Activated T-helper 1 cell treated with anti-CD3 and anti-CD28 coated beads, Interleukin-2, amount 50 U/mL, for 16 hours (primary cell): ENCODE measurements at places on chromosomes 4 and X.

DNA sequence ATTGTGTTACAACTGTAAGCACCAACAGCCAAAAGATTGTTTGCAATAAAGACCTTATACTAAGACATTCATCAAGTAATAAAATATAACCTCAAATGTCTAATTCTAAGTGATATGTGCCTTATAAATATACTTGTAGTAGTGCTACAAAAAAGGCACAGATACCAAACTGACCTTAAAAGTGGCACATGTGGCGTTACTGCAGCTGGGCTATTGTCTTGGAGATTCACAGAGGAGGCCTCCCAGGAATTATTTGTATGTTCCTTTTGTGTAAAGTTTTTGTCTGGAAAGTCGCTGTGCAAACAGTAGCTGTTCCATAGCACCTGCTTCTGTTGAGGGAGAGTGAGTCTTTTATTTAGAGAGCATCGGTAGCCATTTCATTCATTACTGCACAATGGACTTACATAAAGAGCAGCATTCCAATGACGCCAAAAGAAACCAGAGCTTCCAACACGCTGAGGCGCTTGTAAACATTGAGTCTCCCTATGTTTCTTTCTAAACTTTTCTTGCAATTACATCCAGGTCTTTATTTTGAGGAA is 143.7 kb downstream of the RPA4 start:
- DNase-seq: no peak

GRCh38 chrX:105706041-105706440 is 116.3 kb upstream of the NRK start:
- no peak for DNase-seq

DNA sequence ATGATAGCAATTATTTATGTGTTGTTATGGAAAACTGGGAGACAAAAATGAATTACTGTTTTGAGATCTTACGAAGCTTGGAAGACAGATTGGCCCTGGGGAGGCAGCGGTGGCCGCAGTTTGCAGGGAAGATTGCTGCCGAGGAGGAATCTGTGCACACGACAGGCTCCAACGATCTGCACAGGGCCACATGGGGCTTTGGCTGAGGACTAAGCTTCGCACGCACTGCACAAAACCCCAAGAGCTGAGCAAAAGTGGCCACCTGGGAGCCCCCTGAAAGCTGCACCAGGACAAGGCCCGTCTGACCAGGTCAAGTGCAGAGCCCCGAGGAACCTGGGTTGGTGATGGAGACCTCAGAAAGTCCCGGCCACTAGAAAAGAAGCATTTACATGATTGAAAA is 5.2 kb upstream of the PDE6B start:
- no peak for DNase-seq

- no peak for DNase-seq
Observed at GRCh38 chrX:152869972-152870371, 27.9 kb upstream of the ZNF185 start.

- DNase-seq: no peak
Observed at GRCh38 chr4:40178672-40179071, 18.2 kb upstream of the RHOH start.

DNA sequence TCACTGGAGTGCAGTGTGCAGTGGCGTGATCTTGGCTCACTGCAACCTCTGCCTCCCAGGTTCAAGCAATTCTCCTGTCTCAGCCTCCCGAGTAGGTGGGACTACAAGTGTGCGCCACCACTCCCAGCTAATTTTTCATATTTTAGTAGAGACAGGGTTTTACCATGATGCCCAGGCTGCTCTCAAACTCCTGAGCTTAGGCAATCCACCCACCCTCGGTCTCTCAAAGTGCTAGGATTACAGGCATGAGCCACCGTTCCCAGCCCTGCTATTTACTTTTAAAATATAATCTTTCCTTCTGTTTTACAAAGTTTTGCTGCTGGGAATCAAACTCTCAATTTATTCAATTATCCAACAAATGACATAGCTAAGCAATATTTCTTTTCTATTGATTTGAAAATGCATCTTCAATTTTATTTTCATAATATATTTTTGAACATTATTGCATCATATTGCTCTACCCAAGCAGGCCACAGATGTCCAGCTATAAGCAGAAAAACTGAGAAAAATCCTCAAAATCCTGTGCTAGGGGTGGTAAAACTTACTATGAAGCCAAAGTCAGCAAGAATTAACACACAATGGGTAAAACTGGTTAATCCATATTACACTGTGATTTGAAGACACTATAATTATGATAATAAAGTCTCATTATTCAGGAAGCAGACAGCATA is 5.2 kb downstream of the TIFA start:
- DNase-seq: no peak

- DNase-seq: no peak
Observed at GRCh38 chr4:177680308-177680707, 238.1 kb upstream of the AGA start.

DNA sequence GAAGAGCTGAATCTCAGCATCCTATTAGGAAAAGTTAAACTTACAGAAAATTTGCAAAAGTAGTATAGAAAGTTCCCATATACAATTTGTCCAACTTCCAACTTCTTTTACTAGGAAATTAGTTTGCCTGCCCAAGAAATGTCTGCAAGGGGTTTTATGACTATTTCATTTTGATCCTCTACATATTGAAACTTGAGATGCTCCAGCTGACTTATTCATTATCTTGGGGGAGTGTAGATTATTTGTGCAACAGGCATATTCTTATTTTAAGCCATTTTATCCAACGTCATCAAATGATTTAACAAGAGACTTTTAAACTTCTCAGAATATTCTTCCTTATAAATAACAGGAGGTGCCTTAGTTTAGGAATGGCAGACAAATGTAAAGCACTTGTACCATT is 317.1 kb upstream of the FTHL17 start:
- no peak for DNase-seq

GRCh38 chr4:169604131-169604900 is 8.1 kb downstream of the NEK1 start:
- DNase-seq: no peak

- no peak for DNase-seq
Observed at GRCh38 chrX:118207831-118208453, 91.3 kb upstream of the KLHL13 start.

- DNase-seq: no peak
Observed at GRCh38 chrX:40109288-40110008, 11.7 kb upstream of the BCOR start.

DNA sequence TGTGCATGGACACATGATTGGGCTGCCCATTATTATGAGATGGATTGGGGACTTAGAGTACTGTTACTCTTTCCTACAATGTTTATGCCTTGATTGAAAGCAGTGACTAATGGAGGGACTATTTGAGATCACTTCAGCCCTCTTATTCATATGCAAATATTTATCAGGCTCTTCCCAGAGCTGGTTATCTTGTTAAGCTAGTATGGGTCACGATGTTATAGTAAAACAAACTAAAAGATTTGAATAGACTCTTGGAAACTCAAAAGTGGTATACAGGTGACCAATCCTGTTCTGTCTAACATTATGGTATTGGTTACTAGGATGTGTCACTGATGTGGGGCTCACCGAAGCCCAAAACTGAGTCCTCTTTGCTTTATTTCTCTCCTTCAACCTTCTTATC is 306.2 kb upstream of the CASK start:
- no peak for DNase-seq

GRCh38 chrX:49247916-49248811 is 12.9 kb downstream of the CCDC22 start:
- DNase-seq: no peak

GRCh38 chr4:3638080-3638795 is 106.0 kb upstream of the LRPAP1 start:
- no peak for DNase-seq

DNA sequence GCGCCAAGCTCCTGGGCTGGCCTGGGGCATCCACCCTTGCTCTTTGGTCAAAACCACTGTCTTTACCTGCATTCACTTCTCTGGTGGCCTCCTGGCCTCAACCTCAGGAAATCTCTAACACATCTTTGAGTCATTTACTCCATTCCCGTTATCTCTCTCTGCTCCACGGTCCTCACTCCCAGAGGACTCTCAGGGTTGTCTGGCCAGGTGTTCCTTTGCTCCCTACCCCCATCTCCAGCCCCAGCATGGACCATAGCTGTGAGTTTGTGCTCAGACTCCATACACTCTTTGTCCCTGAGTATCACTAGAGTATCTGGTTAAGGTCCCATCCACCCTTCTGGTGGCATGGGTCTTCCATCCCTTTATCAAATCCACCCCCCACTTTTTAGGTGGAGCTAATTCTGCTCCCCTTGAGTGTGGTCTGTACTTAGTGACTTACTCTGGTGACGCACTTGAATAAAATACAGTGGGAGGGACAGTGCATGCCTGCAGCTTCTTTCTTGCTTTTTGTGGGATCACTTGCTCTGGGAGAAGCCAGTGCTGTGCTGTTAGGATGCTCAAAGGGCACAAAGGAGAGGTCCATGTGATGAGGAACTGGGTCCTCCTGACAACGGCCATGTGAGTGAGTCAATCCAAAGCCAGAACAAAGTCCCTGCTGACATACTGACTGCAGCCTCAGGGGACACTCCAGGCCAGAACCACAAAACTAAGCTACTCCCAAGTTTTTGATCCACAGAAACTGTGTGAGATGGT is 44.3 kb downstream of the IGFBP7 start:
- no peak for DNase-seq

DNA sequence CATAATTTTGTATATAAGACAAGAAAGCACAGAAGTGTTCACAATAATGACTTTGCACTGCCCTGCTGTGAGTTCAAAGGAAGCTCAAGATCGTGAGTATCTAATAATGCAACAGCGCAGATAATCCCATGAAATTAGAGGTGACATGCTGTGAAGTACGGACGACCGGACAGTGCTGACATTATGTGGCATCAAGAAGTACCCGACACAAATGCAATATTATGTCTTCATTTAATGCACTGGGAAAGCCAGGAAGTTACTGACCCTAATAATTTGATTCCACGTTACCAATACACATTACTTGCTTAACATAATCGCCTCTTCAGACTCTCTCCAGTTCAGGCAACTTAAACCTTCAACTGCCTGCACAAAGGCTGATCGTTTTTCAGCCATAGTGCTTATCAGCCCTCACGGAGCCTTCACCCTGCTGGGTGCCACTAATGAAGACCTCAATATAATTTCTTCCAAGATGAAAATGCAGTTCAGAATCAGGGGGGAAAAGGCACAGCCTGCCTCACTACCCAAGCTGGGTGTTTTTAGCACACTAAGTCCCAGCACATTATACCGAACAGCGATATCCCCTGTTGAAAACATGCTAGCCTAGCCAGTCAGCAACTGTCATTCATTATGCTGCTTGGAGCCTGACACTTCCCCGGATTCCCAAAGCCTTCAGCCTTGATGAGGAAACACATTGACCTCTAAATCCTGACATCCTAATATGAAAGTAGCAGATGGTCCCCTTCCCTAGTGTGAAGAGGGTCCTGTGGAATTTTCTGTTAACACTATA is 56.1 kb downstream of the SLC7A11 start:
- DNase-seq: no peak

DNA sequence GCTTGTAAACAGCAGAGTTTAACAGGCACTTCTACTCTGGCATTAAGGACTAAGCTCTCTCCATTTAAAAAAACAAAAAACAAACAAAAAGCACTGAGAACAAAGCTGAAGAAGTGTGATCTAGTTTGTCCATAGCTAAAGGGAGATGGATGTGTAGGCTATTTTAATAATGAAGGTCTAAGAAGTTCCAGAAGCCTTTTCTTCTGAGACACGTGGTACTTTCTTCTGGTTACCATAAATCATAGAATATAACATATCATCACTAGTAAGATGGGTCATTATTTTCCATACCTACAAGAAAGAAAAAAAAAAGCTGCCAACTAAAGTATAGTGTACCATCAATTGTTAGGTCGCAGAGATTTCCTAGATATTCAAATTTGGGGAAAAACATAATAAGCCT is 722 bp upstream of the NBDY start:
- no peak for DNase-seq

DNA sequence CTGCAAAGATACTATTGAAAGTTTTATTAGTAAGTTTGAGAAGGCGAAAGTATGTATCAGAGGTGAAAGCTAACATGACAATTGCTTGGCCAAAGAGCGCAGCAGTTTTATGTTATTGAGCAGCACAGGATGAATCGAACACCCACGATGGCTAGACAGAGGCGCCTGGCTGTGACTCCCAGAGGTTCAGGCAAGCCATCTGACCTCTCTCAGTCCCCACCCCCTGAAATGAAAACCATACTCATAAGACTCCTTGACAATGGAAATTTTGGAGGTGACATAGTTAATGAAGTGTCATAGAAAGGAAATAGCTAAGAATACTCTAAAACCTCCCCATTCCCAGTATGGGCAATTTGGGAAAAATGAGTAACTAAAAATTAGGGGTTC is 70.6 kb downstream of the MGST2 start:
- no peak for DNase-seq

GRCh38 chrX:39443240-39443639 is 642.0 kb downstream of the MID1IP1 start:
- no peak for DNase-seq

- no peak for DNase-seq
Observed at GRCh38 chr4:168487282-168488035, 7.2 kb upstream of the DDX60L start.

DNA sequence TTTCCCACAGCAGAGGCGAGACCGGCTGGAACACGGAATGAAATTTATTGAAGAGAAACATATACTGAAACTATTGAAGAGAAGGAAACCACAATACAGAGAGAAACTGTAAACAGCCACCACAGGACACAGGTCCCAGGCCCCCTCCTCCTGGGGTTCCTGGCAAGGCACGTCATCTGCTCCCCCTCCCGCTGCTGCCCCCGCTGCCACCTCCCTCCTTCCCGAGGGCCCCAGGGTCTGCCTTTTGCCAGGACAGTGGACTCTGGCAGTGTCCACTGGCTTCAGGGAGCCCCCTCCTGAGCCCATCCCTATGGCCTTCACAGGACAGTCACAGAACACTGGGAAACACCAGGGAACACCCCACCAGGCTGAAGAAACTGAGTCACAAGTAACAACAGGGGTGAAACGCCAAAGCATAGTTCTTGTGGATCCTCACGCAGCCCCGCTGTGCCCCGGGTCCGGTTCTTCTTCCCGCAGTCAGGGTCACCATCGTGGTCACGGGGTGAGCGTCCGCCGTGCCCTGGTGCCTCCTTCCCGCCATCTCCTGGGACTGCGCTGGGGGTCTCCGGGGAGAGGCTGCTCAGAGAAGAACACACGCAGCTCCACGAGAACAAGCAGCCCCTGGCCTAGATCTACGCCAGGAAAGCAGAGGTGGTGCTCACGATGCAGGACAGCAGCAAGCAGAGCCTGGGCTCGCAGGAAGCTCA is 5.4 kb downstream of the PNMA6E start:
- no peak for DNase-seq
